ENCODE measurements at places on chromosomes 2 and 18. TPM values are rescaled to one million over a fixed set of nuclear protein-coding genes. Genes with fewer than 3 reads are reported as not detected.

Gene MFF
- polyA plus RNA-seq = 56.0 TPM

Gene E2F6
- polyA plus RNA-seq = 4.9 TPM

Gene COL6A3
- 522 TPM for polyA plus RNA-seq

Gene SPR
- polyA plus RNA-seq = 14.9 TPM

DNA sequence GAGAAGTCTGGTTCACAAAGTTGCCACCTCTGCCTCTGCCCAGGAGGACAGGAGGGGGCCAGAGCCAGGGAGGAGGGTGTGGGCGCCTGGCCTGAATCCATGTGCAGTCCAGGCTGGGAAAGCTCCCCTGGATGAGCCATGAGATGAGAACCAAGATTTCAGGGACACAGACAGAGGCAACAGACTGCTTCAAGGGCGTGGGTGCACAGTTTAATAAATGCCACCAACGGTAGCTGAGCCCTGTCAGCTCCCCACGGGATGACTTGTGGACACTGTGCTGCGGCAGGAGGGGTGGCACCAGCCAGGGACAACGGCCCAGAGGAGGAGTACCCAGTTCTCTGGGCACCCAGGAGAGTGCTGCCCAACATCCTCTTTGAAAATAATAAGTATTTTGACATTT is 15.2 kb downstream of the CAPG start:
- no peak for DNase-seq

DNA sequence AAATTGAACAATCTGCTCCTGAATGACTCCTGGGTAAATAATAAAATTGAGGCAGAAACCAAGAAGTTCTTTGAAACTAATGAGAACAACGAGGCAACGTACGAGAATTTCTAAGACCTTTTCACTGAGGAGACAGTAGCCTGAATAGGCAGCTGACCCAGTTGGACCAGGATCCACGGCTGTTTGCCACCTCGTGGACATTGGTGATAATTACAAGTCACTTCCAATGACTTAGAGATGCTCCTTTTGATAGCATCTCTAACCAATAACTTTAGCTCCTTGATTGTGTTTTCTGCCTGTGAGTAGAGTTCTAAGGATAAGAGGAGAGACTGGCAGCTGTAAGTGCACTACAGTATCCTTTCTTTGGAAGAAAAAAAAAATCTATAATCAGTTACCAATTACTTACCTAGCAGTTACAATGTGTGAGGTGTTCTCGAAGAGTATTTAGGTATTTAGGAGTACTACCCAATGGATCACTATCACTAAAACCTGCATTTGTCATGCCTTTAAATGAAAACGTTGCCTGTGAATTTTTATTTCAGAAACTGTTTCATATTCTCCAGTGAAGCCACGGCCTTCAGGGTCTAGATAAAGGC is 31.3 kb upstream of the CNTNAP5 start:
- no peak for DNase-seq

DNA sequence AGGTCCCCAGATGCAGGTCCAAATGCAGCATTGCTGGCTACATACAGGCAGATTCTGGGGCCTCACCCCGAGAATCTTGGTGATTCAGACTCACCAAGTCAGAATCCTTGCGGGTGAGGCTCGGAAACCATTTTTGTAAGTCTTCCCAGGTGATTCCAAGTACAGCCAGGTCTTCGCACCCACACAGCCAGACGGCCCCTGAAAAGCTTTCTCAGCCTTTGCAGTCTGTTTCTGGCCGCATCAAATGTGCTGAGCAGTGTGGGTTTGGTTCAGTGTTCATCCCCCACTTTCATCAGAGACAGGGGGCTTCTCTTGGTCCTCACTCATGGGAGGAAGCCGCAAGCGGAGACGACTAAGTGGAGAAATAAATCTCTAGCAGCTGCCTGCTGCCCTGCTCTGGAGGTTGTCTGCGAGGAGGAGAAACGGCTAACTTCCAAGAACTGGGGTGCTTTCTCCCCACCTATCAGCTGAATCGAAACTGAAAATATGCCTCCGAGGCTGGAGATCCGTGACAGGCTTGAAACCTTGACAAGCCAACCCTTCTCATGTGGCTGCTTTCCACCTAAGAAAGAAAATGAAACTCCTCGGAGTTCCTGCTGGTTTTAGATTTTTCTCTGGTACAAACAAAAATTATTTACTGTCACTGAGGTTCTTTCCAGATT is 8.9 kb upstream of the TMEM185B start:
- no peak for DNase-seq

DNA sequence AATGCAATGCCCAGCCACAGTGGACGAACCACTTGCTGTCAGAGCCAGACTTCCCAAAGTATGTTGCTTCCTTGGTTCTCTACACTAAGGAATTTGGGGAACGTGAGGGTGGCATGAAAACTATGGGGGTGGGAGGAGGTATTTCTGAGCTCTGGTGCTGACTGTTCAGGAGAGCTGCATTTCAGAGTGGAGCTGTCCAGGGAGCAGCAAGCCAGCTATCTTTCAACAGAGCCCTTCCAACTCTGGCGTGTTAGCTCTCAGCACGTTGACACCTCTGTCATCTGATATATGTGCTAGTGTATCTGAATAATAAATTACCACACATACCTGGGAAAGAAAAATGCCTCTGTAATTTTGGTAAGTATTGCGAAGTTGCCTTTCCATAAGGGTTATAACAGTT is 66.1 kb downstream of the SAP130 start:
- DNase-seq = no peak

DNA sequence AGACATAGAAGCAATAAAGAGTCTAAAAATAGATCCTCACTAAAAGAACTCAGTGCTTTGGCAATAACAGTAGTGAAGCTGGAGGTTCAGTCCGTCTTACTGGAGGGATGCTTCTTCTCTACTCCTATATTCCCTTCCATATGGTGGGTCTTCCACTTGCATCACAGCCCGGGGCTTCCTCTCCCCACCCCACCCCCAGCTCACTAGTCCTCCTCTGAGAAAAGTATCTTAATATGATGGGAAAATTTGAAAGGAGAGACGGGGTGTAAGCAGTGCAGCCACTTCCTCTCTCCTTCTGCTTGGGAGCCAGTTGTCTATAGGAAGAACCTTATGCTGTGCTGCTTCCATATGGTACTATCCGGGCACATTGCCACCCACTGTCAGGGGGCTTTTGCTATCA is 57.2 kb upstream of the SPOPL start:
- DNase-seq = no peak
